ENCODE measurements at places on chromosomes 5 and 9.

GRCh38 chr5:124156415-124156996 is 589.9 kb downstream of the ZNF608 start:
- no peak for DNase-seq

- DNase-seq: no peak
Measured at GRCh38 chr5:67880876-67881275, 334.7 kb upstream of the PIK3R1 start.

DNA sequence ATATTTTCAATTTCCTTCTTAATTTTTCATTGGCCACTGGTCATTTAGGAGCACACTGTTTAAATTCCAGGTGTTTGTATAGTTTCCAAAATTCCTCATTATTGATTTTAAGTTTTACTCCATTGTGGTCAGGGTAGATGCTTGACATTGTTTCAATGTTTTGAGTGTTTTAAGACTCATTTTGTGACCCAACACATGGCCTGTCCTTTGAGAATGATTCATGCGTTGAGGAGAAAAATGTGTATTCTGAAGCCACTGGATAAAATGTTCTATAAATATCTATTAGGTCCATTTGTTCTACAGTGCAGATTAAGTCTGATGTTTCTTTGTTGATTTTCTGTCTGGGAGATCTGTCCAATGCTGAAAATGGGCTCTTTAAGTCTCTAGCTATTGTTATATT is 24.4 kb upstream of the FNIP1 start:
- no peak for DNase-seq

- DNase-seq: no peak
Measured at GRCh38 chr9:98968601-98969337, 25.1 kb downstream of the COL15A1 start.

DNA sequence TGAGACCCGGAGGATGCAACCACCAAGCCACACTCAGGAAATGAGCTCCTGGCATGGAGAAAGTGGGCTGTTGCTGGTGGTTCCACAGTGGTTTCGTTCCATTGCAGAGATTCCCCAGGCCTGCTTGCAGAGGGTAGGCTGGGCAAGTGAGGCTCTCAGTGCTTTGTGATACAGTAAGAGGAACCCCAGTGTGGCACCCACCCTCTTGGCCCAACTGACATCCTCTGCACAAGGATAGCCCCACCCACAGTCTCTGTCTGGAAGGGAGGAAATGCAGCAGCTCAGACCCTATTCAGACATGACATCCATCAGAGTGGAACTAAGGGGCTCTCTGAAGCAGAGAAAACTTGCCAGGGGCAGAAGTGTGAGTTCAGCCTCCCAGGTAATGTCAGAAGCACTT is 69.6 kb upstream of the FSTL4 start:
- no peak for DNase-seq

GRCh38 chr5:20029266-20029665 is 41.3 kb upstream of the CDH18 start:
- no peak for DNase-seq

GRCh38 chr5:179978792-179979191 is 71.1 kb upstream of the TBC1D9B start:
- no peak for DNase-seq

- no peak for DNase-seq
Measured at GRCh38 chr5:134383980-134384697, 12.8 kb downstream of the UBE2B start.

DNA sequence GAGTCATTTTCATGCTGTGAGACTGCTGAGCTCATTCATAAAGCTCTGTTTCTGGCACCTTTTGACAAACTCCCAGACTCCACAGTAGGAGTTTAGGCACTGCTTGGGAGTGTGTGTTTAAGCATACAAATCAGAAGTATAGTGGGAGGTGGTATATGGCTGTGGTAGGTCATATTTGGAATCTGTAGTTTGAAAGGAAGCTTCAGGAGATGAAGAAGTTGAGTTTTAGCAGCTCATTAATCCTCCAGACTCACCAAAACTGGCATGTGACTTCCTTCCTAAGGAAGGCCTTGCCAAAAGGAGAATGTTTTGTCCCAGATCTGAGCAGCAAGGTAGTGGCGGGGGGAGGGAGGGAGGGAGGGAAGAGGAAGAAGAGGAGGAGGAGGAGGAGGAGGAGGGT is 52.8 kb downstream of the SAXO1 start:
- no peak for DNase-seq

DNA sequence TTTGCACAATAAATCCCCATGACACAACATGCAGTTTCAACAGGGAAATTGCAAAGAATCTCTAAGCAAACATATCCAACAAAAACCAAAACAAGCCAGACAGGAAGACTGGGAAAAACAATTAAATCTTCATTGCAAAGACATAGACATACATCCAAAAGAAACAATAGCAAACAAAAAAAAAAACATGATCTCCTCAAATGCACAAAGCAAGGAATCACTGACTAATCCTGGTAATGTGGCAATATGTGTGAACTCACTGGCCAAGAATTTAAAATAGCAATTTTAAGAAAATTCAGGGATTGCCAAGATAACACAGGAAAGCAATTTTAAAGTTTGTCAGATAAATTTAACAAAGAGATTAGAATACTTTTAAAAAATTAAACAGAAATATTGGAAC is 520.1 kb upstream of the SMC2 start:
- no peak for DNase-seq

GRCh38 chr9:137236936-137237421 is 4.1 kb upstream of the TUBB4B start:
- DNase-seq: no peak

DNA sequence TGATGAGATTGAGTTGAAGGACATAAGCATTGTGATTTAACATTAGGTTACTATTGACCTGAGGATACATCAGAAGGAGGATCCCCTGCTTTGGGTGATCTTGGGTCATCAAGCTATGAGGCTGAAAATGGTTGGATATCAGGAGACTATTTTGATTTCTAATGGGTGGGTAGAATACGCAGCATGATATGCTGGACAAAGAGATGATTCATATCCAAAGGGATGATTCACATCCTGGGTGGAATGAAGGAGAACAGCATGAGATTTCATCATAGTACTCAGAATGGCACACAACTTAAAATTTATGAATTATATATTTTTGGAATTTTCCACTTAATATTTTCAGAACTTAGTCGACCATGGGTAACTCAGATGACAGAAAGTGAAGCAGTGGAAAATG is 1759.5 kb upstream of the C9orf72 start:
- DNase-seq: no peak

DNA sequence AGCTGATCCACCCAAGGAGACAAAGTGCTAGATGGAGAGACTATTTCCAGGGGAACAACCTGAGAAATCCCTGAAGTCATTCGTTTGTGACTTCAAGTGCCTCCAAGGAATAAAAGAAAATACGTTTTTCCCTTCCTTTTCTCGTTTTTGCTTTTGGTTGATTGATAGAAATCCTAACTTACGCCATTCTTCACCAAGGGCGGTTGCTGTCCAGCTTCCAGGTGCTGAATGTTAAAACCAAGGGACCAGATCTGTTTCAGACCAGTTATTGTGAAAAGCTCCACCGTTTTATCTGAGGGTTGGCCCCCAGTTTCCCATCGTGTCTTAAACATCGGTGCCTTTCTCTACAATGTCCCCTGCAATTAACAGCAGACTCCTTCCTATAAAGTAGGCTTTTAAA is 600.7 kb upstream of the SGCD start:
- DNase-seq: no peak
